ENCODE measurements at places on chromosomes 6 and 20.
A peak's percentile ranks its signal among the peaks of the same experiment; 100 is the strongest.

GRCh38 chr20:12966468-12967085 is 42.2 kb upstream of the SPTLC3 start:
- DNase-seq = peak; percentile 23

DNA sequence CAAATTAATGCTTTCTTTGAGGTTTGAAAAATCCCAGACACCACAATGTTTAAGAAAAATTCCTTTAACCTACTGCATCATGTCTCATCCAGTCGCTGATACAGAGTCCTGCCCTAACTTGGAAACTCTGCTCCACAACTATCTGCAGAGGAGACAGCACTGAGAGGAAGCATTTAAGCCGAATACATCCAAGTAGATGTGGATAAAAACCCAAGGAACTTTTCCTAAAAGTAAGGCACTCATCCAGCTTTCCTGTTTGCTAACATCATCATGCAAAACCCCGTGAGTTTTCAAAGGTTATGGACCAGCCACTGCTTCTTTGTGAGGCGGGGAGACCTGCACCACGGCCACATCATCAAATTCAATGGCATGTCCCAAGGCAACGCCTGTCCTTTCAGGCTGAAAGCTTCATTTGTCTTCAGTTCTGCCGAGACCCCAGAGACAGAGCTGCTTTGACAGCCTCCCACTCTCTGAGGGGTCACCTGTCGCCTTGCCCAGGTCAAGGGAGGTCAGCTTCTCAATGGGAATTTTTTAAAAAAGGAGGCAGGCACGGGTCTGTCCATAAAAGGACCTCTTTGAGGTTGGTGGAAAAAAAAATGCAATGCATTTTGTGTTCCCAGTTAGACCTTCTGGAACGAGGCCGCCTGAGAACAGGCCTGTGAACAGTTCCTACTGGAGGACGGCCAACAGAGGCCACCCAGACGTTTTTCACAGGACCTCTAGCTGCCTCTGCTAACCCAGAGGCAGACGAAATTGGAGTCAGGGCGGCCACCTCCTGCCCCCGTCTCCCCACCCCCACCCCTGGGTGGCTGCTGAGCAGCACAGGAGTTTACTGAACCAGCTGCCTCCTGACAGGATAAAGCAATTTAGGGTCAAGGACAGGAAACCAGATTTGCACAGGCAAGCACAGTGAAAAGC is 142.5 kb upstream of the HDDC2 start:
- no peak for DNase-seq

DNA sequence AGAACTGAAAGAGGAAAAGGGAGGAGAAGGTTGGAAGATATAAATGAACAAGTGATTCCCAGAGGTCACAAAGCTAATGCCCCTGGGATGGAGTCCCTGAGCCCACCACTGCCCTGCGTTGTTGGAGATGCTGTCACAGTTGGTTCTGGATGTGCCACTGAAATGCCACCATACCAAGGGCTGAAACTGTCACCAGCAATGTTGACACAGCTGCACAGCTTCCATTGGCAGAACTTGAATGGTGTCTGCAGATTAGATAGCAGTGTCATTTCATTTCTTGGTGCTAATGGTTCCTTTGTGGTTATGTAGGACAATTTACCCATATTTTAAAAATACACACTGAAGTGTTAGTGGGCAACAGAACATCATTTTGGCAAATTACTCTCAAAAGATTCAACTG is 120.7 kb downstream of the TBXT start:
- no peak for DNase-seq

DNA sequence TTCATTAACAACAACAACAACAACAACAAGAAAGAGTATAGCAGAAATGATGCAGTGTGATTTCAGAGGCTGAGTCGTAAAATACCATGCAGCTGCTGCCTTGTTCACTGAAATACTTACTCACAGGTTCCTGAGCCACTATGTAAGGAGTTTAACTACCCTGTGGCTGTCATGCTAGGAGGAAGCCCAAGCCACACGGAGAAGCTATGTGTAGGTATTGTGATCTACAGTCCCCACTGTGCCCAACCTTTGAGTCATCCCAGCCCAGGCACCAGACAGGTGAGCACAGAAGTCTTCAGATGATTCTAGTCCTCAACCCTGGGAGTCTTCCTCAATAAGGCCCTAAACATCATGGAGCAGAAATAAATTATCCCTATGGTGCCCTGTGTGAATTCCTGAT is 14.6 kb upstream of the RALY start:
- DNase-seq = no peak

DNA sequence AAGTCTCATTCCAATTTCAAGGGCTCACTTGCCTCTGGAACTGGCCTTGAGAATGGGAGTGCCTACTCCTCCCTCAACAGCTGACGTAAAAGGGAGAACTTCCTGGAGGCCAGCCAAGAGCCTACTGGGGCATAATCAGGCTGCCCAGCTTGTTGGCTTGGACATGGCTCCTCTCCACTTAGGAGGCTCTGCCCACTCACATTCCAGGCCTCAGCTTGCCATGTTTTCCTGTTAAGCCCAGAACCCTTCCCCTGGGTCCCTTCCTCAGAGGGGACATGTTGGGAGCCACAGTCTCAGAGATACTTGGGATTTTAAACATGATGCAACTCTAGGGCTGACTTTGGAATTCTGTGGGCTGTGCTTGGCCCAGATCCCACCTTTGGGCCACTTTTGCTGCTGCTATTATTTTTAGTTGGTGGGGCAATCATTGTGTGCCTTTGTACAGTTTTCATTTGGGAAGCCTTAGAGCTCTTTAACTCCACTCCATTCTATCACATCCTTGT is 31.5 kb upstream of the ADTRP start:
- peak; percentile 65 for DNase-seq

DNA sequence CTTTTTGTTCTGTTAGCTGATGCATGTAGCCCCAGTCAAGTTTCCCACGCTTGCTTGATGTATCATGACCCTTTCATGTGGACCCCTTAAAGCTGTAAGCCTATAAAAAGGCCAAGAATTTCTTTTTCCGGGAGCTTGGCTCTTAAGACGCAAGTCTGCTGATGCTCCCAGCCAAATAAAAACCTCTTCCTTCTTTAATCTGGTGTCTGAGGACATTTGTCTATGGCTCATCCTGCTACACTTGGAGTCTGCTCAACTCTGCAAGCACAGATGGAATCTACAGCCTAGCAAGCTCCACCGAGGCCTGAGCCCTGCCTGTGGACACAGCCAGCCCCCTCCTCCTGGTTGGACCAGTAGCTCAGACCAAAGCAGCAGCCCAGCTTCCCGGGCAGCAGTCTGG is 3.4 kb downstream of the CST2 start:
- DNase-seq = no peak

GRCh38 chr20:24894967-24895366 is 54.1 kb upstream of the CST7 start:
- DNase-seq = no peak

GRCh38 chr6:130624046-130624445 is 203.2 kb upstream of the SMLR1 start:
- no peak for DNase-seq

DNA sequence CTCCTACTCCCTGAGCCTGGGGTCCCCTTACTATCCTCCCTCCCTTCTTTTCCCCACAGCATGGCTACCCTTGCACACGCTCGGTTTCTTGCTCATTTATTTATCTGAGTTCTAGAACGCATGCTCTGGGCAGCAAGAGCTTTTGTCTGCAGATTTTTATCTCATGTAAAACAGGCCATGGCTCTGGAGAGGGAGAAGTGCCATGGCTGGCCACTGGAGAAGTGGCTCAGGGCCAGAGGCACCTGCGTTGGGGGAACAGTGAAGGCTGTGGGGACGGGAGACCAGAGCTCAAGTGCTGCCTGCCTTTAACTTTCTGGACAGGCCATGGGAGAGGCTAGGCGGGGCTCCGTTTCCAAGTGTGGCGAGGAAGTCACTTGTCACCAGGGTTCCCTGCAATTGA is 177.7 kb upstream of the SULF2 start:
- no peak for DNase-seq

- DNase-seq = no peak
Observed at GRCh38 chr20:46011631-46012482, 3.1 kb downstream of the MMP9 start.

DNA sequence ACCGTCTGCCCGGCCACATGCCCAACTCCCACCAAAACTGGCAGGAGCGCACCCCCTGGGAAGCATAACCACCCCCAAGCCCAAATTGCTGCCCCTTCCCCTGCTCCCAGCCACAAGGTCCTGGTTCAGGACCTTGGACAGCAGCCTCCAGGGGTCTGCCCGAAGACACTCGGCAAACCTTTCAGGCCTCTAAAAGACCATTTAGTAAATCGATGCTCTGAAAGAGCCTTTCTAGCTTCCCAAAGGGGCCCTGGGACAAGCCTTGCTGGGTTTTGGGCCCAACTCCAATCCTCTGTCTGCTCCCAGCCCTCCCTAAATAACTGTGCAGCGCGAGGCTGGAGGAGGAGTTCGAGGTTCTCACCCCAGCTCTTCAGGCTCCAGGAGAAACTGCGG is 30.5 kb downstream of the GRM4 start:
- DNase-seq = no peak
